ENCODE measurements at places on chromosomes 6 and 20.
A peak's percentile ranks its signal among the peaks of the same experiment; 100 is the strongest.

DNA sequence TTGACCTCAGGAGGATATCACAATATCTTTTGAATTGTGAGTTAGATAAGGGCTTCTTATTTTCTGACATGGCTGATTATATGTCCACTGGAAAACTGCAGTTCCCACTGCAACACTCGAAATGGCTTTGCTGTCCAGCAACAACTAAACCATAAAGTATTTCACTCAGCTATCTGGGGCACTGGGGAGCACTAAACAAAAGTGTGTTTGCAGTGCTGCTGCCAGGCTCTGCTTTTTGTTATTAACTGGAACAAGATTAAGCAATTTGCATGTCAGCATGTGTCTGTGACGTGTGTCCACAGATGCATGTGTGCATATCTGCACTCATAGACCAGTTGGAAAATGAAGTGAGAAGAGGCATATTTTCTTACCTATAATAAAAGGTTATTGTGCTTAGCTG lies 107.8 kb upstream of the CCN2 start:
- no peak for DNase-seq

GRCh38 chr6:97586344-97586743 lies 303.3 kb upstream of the MMS22L start:
- DNase-seq, result no peak

DNA sequence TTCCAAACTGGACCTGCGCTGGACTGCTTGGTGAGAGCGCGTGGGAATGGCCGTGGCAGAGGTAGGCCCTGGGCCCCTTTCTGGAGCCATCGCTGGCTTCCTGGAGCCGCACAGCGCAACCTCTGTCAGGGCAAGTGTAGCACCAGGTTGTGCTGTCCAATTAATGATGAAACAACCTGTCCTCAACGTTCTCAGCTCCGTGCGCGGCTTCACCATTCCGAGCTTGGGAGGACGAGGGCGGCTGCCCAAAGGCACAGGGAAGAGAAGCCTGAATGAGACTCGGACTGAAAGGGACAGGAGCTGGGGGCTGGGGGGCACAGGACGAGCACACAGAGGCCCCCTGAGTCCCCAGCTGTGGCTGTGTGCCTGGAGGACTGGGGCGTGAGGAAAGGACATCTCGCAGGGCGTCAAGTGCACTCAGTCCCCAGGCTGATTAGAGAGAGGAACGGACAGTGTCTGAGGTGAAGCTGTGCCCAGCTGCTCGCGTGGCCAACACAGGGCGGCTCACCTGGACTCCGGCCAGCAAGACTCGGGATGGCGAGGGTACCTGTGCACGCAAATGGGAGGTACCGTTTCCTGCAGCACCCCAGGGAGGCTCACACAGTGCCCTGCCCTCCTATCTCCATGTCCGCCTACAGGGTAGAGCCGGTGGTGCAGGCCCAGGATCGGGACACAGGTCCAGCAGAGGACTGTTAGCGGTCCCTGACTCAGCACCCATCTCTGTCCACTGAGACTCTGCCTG lies 403.3 kb downstream of the TAF4 start:
- DNase-seq, result no peak

DNA sequence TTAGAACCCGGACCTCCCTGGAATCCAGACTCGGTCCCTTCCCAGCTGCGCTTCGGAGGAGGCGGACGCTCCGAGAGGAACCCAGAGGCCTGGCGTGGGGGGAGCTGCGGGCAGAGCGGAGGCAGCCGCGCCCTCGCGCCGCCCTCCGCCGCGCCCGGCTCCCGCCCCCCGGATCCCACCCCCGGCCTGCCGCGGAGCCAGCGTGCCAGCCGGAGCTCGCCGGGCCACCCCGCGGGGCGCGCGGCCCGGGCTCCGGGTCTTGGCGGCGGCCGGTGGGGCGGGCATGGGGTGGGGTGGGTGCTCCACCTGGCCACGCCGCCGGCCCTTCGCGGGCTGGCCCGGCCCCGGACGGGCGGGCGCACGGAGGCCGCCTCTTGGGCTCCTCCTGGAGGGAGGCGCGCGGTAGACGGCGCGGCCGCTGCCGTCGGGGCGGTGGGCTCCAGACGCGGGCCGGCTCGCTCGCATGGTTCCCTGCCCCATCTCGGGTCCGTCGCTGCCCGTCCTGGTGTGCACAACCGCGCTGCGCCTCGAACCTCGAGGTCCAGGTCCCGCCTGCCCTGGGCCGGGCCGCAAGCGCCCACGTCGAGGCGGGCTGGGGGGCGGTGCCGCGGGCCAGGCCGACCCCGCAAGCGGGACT lies 592 bp upstream of the CDYL start:
- DNase-seq, result peak; percentile 51

DNA sequence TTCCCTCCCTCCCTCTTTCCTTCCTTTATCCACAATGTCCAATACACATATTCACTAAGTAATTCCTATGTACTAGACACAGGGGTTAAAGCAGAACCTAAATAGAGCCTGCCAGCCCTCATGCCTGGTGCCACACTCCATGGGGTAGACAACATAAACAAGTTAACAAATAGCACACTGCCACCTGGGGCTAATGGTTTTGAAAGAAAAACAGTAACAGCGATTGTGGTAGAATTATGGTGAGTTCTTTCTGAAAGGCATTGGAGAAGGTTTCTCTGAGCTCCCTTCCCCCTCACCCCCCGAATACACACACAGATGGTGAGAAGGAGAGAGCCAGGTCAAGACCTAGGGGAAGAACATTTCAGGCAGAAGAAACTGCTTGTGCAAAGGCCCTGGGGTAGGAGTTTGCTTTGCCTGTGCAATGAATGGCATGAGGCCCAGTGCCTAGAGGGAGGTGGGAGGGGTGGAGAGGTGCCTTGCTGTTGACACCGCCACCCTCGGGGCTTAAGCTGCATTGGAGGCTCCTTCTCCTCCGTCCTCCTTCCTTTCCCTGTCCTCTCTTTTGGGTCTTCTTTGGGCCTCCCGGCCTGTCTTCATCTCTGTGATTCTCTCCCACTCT lies 502.4 kb upstream of the SULF2 start:
- no peak for DNase-seq

GRCh38 chr6:112941613-112942012 lies 594.5 kb downstream of the RFPL4B start:
- no peak for DNase-seq

GRCh38 chr6:141173529-141173928 lies 959.2 kb upstream of the GJE1 start:
- DNase-seq, result no peak

- no peak for DNase-seq
These were observed 142.7 kb upstream of the EXOC2 start for GRCh38 chr6:835476-836160.

GRCh38 chr6:6882592-6882991 lies 225.2 kb upstream of the RREB1 start:
- DNase-seq, result no peak

DNA sequence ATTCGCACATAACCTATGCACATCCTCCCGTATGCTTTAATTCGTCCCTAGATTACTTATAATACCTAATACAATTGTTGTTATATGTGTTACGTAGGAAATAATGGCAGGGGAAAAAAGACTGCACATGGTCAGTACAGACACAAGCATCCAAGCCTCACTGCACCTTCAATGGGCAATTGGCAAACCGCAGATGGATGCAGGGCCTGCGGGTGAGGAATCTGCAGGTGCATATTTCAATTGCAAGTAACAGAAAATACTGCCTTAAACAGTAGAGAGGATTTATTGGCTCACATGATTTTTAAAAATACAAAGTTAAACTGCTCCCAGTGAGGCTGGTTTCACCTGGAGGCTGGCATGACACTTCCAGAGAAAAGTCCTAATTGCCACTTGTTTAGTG lies 142.1 kb upstream of the MLN start:
- DNase-seq, result no peak

- no peak for DNase-seq
These were observed 19.9 kb downstream of the PFDN4 start for GRCh38 chr20:54227751-54228150.

DNA sequence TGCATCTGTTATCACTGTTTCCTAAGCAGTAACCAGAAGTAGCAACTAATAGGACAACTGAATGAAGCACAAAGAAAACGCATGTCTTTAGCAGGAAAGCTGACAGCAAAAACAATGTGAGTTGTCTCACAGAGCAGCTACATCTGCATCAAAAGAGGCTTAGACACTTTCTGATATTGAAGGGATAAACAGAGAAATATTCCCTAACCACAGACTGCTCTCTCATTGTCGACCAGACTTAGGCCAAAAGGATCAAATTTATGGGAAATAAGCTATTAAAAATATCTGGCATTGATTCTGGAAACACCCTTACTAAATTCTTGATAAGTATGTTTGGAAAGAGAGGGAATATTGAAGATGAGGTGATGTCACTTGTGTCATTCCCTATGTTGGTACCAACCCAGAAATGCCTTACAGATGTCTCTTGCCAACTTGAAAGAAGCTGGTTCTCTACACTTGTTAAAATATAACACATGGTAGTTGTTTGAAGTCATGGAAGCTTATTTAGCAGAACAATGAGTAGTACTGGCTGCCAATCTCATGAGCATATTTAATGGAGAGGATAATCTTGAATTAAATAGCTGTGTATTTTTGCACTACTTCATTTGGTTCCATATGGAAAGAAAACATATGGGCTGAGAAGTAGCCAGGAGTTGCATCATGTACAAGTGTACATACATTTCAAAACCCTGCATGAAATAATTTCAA lies 929.3 kb upstream of the MAN1A1 start:
- no peak for DNase-seq

DNA sequence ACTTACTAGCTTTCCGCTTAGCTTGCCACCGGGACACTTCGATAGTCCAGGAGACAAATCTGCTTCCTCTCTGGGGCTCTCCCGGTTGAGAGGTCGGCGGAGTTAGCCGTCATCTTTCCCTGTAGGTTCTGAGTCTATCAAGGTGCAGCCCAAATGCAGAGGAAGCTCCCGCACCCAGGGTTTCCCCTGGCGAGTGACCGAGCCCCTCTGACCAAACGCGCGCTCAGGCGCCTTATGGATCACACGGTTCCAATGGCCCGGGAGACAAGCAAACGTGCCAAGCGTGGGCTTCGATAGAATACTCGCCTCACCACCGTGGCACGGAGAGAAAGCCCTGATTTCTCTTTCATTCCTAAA lies 15.8 kb upstream of the FOXC1 start:
- no peak for DNase-seq

DNA sequence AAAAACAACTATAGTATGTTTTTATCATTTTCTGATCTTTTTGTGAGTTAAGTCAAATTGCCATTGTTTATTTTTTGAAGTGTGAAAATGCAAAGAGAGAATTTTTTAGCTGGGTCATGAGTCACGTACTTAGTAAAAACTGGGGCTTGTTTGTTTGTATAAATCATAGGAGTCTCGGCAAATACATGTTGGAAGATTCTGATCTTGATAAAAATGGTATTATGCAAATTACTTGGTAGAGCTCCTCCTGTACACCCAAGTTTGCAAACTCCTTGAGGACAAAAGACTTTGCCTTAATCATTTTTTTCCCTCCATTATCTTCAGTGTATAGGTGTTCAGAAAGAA lies 25.8 kb downstream of the TBPL1 start:
- no peak for DNase-seq

- DNase-seq, result no peak
These were observed 109.7 kb upstream of the MMS22L start for GRCh38 chr6:97392735-97393134.

DNA sequence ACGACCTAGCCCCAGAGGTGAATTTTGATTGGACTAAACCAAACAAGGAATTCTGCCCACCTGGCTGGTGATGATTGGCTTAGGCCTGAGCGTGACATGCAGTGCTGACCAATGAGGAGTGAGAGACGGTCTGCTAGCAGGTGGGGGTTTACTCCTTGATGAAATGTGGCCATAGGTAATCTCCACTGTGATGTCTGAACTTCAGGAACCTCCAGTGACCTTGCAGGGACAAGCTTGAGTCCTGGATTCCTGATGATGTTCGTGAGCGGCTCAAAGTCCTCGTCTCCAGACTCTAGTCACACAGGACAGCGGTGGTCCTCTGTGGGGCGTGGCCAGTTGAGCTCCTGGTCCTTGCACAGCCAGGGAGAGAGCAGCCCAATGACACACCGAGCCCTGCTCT lies 8.4 kb downstream of the VSX1 start:
- no peak for DNase-seq

DNA sequence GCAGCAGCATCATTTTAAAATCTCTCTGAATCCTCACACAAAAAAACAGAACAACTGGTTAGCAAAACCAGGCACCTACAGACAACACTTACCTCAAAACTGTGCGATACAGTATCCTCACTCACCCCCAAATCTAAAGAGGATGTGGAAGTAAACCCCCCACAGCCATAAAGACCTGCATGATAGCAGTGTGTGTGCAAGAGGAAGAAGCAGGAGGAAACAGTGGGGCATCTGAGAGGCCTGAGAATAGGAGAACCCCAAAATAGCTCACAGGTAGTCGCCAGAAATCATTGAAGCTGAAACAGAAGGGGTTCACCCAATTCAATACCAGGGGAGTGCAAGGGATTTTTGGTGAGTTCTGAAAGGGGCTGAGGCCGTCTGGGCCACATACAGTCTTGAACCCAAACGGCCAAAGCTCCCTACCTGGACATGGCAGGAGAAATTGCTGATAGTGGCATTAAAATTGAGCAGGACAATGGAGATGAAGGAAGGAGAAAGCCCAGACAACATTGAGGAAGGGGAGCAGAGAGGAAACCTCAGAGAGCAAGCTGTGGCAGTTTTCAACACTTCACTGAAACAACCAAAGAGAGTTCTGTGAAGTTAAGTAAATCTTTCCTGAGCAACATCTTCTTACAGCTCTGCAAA lies 129.7 kb downstream of the FIG4 start:
- DNase-seq, result no peak

GRCh38 chr6:156598071-156598854 lies 178.9 kb upstream of the ARID1B start:
- no peak for DNase-seq

- no peak for DNase-seq
These were observed 4.9 kb upstream of the UBE2J1 start for GRCh38 chr6:89357390-89357789.

- DNase-seq, result no peak
These were observed 114.3 kb downstream of the GJA1 start for GRCh38 chr6:121549736-121550135.

- no peak for DNase-seq
These were observed 34.2 kb upstream of the C20orf203 start for GRCh38 chr20:32707691-32708581.

GRCh38 chr20:45735988-45736387 lies 13.8 kb downstream of the SPINT4 start:
- no peak for DNase-seq

- DNase-seq, result no peak
These were observed 38.2 kb upstream of the CTAGE9 start for GRCh38 chr6:131749023-131749422.

GRCh38 chr6:107082045-107082444 lies 33.3 kb downstream of the BEND3 start:
- no peak for DNase-seq

DNA sequence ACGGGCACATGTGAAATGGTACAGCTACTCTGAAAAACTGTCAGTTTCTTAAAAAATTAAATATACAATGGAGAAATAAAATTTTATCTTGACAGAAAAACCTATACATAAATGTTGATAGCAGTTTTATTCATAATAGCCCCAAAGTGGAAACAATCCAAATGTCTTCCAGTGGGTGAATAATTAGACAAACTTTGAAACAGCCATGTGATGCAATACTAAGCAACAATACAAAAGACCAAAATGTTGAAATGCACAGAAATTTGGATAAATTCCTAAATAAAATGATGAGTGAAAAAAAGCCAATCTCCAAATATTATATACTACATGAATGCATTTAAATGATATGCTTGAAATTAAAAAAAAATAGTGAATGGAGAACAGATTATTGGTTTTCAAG lies 523.1 kb downstream of the HTR1B start:
- DNase-seq, result no peak

GRCh38 chr6:6804843-6805615 lies 216.5 kb downstream of the LY86 start:
- DNase-seq, result no peak
